ENCODE measurements at places on chromosomes 13 and 19.

GRCh38 chr19:42273407-42274064 lies 4.5 kb downstream of the CIC start:
- no peak for DNase-seq

- DNase-seq = no peak
Measured at GRCh38 chr13:45195421-45195820, 5.4 kb downstream of the KCTD4 start.

DNA sequence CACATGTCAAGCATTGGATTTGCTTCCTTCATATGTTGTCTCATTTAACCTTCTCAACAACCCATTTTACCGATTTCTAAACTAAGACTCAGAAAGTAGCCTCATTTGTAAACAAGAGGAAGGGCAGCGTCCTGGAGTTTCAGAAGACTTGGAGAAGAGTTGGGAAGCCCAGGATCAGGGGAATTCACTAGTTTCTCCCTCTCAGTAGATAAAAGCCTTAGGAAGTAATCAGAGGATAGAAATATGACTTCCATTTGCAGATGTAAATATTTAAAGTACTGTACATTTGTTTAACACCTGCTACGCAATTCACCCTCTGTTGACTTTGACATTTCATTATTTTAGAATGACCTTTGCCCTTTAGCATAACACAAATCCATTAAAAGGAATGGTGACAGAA lies 216.4 kb downstream of the DCT start:
- no peak for DNase-seq

DNA sequence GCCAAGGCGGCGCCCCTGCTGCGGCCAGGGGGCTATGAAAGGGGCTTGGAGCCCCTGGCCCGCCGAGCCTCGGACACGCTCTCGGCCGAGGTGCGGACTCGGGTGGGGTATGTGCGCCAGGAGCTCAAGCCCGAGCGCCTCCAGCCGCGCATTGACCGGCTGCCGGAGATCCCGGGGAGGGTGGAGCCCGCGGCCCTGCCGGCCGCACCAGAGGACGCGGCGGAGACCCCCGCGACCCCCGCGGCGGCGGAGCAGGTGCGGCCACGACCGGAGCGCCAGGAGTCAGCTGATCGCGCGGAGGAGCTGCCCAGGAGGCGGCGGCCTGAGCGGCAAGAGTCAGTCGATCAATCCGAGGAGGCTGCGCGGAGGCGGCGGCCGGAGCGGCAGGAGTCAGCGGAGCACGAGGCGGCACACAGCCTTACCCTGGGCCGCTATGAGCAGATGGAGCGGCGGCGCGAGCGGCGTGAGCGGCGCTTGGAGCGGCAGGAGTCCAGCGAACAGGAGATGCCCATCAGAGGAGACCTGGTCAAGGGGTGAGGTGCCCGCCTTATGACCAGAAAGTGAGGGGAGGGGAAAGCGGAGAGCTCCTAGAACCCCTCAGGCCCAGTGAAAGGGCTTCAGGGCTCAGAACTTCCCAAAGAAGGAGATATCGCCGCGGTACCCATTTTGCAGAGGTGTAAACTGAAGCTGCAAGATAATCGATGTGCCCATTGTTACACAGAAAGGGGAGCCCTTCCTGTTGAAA lies 8.8 kb upstream of the SHKBP1 start:
- DNase-seq = no peak

DNA sequence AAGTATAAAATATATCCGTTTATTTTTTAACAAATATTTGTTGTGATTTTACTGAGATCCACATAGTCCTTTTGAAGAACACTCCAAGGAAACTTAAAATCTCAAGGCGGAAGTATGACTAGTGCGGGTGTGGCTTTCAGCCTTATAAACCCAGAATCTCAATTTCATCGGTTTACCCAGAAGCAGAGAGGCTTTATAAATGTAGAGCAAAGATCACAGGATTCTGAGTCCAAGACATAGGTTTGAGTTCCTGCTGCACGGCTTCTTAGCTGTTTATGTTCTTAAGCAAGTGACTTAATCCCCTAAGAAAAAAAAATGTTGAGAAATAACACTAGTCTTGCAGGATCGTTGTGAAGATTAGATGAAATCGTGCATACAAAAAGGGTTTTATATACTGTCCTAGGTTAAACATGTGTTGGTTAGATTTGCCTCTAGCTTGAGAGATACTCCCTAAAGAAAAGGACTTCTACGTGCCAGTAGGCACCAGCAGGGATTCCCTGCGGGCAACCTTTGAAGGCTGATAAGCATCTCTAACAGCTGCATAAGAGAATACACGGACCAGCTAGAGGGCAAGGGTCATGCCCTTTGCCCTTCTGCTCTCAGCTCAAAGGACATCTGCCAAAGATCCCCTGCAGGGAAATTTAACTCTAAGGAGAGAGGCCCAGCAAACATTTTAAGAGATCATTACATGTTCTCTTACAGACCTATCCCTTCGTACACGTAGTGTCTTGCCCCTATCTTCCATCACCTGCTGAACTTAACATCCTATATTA lies 130.4 kb upstream of the MIR17HG start:
- DNase-seq = no peak

GRCh38 chr13:77477299-77477848 lies 58.1 kb upstream of the SCEL start:
- no peak for DNase-seq

DNA sequence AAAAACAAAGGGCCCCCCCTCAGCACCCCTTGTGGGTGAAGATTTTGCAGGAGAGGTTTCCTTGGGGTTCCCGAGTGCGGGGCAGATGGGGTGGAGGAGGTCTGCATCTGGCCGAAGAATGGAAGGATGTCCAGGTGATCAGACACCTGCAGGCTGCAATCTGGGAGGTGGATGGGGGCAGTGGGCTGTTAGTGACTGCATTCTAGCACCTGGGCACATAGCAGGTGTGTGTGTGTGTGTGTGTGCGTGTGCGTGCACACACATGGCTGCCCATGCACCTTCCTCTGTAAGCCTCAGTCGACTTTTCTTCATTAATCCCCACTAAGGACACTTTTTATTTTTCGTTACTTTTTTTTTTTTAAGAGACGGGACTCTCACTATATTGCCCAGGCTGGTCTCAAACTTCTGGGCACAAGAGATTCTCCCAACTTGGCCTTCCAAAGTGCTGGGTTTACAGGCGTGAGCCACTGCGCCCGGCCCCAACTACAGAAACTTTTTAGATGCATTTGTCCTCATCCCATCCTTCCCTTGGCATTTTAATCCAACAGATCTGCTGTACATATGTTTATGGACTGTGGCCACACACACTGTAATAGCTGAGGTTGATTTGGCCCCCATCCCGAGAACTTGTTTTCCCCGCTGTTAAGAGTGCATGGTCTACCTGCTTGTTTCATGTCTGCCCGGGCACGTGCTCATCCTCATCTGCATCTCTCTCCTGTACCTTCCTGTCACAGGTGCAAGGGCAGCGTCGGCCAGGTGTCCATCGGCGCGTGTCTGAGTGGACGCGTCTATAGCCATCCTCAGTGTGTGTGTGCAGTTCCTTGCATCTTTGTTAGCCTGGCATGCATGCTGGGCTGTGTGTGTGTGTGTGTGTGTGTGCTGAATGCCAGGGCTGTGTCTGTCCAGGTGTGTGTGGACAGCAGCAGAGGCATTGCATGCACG lies 731 bp downstream of the MAG start:
- DNase-seq = no peak
